ENCODE measurements at places on chromosomes 2 and 18.

- DNase-seq: peak; percentile 79
Observed at GRCh38 chr18:23238651-23239349, 103.5 kb downstream of the CABLES1 start.

DNA sequence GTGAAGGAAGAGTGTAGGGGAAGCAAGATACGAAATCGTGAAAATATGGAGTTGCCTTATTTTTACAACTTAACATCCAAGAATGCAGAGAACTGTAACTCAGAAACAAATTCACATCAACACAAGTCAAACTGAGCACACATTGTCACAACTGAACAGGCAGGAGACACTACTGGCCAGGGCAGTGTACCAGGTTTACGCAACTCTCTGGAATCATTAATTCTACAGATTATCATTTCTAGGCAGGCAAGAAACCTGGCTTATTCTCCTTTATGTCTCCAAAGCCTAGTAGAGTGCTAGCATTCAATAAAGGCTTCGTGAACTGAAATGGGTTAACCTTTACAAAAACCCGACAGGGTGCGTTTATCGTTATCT lies 584 bp downstream of the COA5 start:
- no peak for DNase-seq

- DNase-seq: no peak
Observed at GRCh38 chr2:98516571-98516970, 71.9 kb downstream of the INPP4A start.

DNA sequence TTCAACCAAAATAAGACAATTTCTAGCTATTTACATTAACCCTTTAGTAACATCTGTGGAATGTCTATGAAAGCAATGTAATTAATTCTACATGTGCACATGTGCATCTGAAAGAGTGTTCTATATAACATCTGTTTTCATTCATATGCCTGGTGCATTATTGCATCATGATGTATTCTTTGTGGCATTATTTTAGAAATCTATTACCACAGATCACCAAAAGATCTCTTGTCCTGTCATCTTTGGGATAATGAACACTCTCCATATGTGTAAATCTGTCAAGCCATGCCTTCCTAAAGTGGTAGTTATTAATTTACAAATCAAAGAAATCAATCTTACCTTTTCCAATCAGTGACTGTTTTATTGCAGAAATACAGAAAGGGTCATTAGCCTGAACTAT lies 86.9 kb downstream of the TRIB2 start:
- no peak for DNase-seq

DNA sequence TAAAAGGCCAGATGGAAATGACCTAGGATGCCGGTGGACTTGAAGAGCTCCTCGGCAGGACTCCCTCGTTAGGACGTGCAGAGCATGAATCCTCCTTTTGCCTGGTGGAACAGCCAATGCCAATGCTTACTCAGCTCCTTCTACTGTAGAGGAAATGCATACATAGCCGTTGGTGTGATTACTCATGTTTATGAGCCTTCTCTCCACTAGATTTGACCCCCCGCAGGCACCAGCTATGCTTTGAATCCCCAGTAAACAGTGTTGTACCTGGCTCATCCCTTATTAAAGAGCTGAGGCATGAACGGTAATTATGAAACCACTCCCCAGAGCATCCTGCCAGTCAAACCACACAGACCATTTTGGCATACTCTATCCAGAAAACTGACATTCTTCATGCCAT lies 172.8 kb downstream of the ANTXR1 start:
- peak; percentile 95 for DNase-seq

- DNase-seq: no peak
Observed at GRCh38 chr2:128531856-128532255, 213.2 kb upstream of the HS6ST1 start.

DNA sequence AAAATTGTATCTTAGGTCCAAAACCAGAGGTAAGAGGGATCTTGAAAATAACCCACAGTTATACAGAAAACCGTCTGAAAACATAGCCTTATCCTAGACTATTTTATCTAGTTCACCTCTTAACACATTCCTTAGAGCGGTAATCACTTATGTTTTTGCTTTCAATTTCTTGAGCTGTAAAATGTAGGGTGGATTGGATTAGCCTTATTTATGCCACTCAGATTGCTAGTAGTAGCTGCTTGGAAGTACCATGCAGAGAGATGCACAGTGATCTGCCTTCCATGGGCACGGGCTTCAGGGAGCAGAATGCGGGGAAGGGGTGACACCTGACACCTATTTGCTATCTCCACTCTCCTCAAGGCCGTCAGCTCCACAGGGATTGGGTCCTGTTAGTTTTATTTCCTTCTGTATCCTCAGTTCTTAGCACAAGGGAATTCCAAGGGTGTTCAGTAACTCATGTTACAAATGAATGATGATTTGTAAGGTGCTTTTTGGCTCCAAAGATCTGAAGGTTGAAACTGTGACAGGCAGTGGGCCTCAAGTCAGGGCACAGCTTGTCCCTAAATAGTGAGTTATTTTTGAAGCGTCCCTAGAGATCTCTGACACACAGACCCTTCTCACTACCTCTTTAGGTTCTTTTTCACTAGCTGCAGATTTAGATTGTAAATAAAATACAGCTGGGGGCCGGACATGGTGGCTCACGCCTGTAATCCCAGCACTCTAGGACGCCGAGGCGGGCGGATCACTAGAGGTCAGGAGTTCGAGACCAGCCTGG lies 64.0 kb upstream of the PMAIP1 start:
- DNase-seq: peak; percentile 53

DNA sequence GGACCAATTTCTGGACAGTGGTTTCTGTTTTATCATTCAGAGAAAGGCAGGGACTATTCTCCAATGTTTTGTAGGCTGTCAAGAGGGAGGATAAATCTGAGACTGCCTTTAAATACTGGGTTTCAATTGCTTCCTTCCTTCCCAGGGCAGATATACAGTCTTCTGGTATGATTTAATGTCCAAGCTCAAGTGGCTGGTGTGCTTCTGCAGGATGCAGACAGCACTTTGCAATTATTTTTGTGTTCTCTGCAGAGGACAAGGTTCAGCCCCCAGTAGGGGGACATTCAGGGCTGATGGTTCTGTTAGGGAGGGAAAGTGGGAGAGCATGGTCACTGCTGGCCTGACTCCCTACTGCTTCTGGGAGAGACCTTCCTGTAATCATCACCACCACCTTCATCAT lies 4.6 kb upstream of the BOD1L2 start:
- DNase-seq: no peak

DNA sequence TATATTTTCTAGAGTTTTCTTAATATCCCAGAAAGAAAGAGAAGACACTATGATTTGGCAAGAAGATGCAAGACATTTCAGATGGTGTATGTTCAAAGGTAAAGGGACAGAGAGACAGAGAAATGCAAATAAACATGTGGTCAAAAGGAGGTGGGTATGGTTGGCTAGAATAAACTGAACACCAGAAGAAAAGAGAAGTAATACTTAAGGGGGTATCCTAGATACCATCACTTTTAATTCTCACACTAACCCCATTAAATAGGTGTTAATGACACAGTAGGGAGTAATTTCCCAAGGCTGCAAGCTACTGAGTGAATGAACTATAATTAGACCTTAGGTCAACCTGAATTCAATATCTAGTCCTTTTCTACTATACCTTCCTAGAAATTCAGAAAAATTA lies 111.2 kb upstream of the CD226 start:
- DNase-seq: no peak

GRCh38 chr2:176709149-176709951 lies 440.1 kb downstream of the MTX2 start:
- DNase-seq: no peak

DNA sequence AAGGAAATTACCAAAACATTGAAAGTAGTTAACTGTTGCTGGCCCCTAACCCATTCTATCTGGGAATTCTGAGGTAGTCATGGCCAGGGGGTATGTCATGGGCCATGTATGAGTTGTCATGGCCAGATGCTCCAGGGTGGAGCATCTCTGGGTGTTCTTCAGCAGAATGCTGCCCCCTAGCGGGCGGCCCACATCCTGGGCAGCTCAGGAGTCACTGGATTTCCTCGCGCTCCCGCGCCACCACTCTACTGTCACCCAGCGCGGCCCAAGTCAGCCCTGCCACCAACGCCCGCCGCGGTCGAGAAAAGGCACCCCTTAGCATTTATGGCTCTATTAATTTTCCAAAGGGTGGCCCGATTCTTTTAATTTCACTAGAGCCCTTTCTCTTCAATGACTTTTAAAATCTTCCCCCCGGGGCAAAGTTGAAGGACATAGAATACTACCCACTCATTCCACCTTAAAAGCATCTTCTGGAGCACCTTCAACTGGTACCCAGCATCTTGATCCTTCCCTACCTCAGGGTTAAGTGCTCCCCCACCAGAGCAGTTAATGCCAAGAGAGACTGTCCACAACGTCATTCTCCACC lies 41.6 kb downstream of the PKDCC start:
- DNase-seq: peak; percentile 33

DNA sequence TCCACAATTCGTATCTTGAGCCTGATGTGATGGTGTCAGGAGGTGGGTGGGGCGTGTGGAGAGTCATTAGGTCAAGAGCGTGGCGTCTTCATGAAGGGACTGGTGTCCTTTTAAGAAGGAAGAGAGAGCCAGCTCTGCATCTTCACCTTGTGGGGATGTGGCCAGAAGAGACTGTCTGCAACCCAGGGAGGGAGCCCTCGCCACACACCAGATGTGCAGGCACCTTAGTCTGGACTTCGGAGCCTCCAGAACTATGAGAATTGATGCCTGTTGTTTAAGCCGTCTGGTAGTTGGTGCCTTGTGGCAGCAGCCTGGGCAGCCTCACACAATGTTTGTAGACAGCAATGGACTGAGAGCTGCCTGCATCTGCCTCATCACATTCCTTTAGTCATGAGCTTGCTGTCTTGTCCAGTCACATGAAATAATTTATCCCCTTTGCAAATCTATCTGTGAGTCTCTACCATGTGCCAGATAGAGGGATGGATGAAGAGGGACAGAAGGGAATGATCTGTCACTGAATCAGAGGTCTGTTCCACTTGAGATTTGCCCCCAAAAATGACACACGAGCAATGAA lies 61.0 kb downstream of the MYT1L start:
- DNase-seq: peak; percentile 9

- DNase-seq: no peak
Observed at GRCh38 chr2:42973726-42974125, 181.3 kb upstream of the HAAO start.

- no peak for DNase-seq
Observed at GRCh38 chr18:41058351-41059125, 896.5 kb upstream of the PIK3C3 start.

- no peak for DNase-seq
Observed at GRCh38 chr2:72926368-72926767, 9.0 kb downstream of the EMX1 start.

- no peak for DNase-seq
Observed at GRCh38 chr2:137772451-137772850, 191.8 kb upstream of the HNMT start.

GRCh38 chr18:1438458-1438910 lies 533.8 kb downstream of the ADCYAP1 start:
- DNase-seq: peak; percentile 7

DNA sequence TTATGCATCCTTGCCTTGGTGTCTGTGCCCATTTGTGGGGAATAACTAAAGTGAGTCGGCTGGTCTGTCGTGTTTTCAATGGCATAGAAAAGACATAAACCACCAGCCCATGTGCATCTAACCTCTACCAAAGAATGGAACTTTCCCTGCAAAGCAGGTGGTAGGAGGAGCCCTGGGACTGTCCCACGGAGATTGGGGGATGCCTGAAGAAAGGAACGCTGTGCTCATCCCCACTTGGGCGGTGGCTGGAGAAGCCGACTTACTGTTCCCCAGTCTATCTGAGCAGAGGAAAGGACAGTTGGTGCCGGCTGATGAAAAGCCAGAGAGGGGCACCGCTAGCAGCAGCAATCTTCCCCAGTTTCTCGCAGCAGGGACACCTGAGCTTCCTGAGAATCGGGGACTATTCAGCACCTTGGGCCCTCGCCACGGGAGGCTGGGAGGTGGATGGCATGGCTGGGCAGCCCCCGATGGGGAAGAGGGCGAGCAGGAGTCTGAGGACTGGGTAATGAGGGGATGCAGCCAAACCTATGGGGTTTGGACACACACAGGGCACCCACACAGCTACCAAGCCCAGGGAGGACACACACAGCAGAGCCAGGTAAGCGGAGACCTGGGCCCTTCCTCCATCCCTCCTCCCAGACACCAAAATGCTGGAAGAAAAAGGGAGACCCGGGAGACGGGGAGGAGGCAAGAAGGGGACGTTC lies 53.7 kb upstream of the AGAP1 start:
- DNase-seq: no peak

- DNase-seq: no peak
Observed at GRCh38 chr2:10101491-10101890, 21.0 kb upstream of the RRM2 start.

- DNase-seq: no peak
Observed at GRCh38 chr2:184455624-184456023, 142.7 kb upstream of the ZNF804A start.

DNA sequence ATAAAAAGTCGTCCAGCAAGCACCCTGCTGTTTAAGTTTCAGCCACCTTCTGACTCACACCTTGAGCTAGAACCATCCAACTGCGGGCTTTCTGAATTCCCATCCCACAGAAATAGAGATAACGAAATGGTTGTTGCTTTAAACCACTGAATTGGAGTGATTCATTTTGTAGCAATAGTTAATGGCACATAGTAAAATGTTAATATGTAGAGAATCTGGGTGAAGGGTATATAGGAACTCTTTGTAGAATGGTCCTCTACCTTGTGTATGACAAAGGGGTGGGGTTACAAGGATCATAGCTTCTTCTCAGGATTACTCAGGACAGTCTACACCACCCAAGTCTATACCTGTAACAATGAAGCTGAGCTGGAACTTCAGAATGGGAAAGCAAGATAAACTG lies 2.4 kb upstream of the MAPRE3 start:
- peak; percentile 22 for DNase-seq

DNA sequence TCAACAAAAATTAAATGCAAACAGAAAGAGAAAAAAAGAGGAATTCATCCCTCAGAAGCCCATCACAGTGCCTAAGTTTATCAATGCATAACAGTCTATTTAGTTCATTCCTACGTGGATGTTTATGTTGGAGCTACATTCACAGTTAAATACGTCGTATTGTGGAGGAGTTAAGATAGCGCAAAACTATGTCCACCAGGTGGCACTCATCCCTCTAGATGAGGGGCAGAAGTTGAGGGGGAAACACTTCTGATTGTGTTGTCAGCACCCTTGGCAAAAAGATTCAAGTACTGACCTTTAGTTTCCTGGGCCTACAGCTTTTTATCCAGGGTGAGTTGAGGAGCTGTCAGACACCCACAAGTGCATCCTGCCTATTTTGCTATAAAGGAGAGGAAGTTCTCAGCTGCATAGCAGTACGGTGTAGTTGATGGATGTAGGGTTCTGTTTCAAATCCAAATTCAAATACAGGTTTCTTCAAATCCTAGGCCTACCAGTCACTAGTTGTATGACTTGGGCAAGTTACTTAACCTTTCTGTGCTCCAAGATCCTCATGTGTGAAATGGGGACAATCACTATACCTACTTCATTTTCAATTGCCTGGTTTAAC lies 26.8 kb upstream of the MYO1B start:
- DNase-seq: peak; percentile 71

GRCh38 chr2:98515250-98515991 lies 70.8 kb downstream of the INPP4A start:
- peak; percentile 39 for DNase-seq
